ENCODE measurements at places on chromosomes 16 and 17. TPM values are rescaled to one million over a fixed set of nuclear protein-coding genes. Genes with fewer than 3 reads are reported as not detected.

CNGB1 gene
- total RNA-seq, result not detected

DNA sequence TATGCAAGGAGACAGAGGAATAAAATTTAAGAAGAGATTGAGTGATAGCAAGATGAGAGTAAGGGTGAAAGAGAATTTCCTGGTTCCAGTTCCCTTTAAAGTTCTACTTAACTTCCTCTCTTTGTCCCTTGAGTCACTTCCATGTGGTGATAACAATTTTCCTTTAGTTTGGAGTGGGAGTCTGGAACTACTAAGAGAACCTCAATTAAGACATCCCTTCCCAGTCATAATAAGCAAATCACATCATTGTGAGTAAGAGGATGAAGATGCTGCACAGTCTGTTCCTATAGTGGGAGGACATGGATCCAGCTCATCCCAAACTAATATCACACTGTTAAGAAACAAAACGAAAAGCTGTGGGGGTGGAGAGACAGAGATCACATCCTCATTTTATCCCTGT, 24.4 kb downstream of the TBX21 start:
- no peak overlapping the region for H3K4me3 ChIP-seq
- H3K27ac ChIP-seq, result no peak overlapping the region
- peaks cover 13% of the 10 kb centered on the region for H3K27me3 ChIP-seq
- no peak for DNase-seq
- H3K36me3 ChIP-seq, result no peaks in the 10 kb centered on the region

ELMO3 gene
- total RNA-seq, result 0.28 TPM

ZPBP2 gene
- total RNA-seq, result not detected

DNA sequence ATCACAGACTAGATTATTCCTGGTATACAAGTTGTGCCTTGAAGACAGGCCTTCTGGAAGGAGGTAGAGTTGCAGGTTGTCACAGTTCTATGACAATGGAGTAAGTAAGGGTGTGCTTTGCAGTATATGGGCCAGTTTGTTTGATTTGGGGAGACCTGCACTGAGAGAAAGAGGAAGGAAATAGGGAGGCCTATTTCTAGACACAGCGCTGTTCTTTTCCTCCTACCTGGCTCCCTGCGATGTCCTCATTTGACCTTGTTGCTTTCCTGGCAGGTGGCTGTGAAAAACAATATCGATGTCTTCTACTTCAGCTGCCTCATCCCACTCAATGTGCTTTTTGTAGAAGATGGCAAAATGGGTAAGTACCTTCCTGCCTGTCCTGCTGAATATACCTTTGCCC, 22.5 kb upstream of the RASL10B start:
- peaks cover 17% of the 10 kb centered on the region for H3K36me3 ChIP-seq
- H3K4me3 ChIP-seq, result no peak overlapping the region
- H3K27ac ChIP-seq, result no peak overlapping the region
- no peaks in the 10 kb centered on the region for H3K27me3 ChIP-seq
- peaks cover 2% of the 10 kb centered on the region for H3K4me1 ChIP-seq

AATK gene
- not detected for total RNA-seq

CLEC16A gene
- total RNA-seq, result 16.5 TPM

DNA sequence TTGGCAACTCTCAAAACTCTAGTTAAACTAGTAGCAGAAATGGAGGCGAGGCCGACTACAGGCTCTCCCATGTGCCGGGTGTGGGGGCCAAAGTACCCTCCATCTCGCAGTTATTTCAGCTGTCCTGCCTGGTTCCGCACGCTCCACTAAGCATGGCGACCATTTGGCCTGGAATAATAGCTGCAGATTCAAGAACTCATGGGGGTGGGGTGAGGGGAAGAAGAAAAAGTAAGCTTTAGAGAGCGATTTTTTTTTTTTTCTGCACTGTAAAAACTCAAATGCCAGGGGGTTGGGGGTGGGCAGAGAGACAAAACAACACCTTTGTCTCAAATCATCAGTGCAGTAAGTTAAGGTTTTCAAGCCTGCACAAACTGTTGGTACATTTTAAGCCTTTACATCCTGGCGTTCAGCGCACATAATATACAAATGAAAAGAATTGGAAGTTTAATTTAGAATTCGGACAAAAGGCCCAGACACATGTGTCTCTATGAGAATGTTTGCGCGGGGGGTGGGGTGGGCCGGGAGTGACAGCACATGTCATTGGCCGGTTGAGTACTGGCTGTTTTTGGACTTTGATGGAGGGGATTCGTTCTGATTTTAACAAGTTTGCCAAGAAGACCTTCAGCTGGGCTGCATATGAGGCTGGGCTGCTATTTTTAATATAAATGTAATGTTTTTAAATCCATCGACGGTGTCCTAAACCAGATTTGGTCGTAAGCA, 694.7 kb upstream of the SALL1 start:
- no peaks in the 10 kb centered on the region for H3K4me1 ChIP-seq
- no peak overlapping the region for H3K4me3 ChIP-seq
- H3K27ac ChIP-seq, result no peak overlapping the region
- H3K27me3 ChIP-seq, result no peaks in the 10 kb centered on the region
- DNase-seq, result no peak

- no peak overlapping the region for H3K4me3 ChIP-seq
- no peak for DNase-seq
- no peaks in the 10 kb centered on the region for H3K4me1 ChIP-seq
- peaks cover 29% of the 10 kb centered on the region for H3K36me3 ChIP-seq
- H3K27me3 ChIP-seq, result no peaks in the 10 kb centered on the region
- H3K27ac ChIP-seq, result no peak overlapping the region
Measured at GRCh38 chr17:29628644-29629043, 5.9 kb upstream of the CORO6 start.

- H3K27me3 ChIP-seq, result peaks cover 6% of the 10 kb centered on the region
- H3K36me3 ChIP-seq, result no peaks in the 10 kb centered on the region
- H3K4me3 ChIP-seq, result no peak overlapping the region
- no peak overlapping the region for H3K27ac ChIP-seq
- peaks cover 16% of the 10 kb centered on the region for H3K4me1 ChIP-seq
- no peak for DNase-seq
Measured at GRCh38 chr17:32503251-32504165, 16.7 kb downstream of the CDK5R1 start.

- no peak overlapping the region for H3K4me3 ChIP-seq
- no peaks in the 10 kb centered on the region for H3K36me3 ChIP-seq
- no peak for DNase-seq
- no peak overlapping the region for H3K27ac ChIP-seq
- H3K4me1 ChIP-seq, result no peaks in the 10 kb centered on the region
Measured at GRCh38 chr17:71881041-71881440, 239.8 kb upstream of the SOX9 start.

DNA sequence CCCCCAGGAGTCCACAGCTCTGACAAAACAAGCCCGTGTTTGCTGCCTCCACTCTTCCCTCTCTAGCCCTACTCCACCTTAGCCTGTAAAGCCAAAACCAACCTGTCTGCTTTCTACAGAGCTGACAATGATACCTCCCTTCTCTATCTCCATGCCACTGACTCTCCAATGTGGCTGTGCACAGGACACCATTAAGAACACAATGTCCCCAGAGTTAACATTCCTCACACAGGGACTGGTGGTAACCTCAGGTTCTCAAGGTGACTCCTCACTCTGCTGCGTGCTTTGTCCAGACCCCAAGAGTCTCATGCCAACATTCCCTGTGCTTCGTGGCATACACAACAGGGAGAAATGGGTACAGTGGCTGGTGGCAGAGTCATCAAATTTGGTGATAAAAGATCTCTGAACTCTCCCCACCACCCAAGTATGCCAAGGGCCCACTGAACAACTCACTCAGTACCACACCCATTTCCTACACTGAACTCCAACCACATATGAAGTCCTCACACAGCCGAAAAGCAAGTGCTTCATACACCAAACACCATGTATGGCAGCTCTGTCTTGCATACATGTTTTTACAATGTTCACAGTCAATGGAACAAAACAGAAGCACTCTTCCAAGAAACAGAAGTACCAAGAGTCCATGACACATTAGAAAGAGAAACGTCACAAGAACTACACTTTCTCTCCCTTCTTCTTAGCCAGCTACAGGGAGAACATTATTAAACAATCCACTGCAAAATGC, 21.1 kb downstream of the CSNK2A2 start:
- H3K4me1 ChIP-seq, result no peaks in the 10 kb centered on the region
- no peak overlapping the region for H3K4me3 ChIP-seq
- no peak overlapping the region for H3K27ac ChIP-seq
- no peaks in the 10 kb centered on the region for H3K27me3 ChIP-seq
- peaks cover 32% of the 10 kb centered on the region for H3K36me3 ChIP-seq

- no peaks in the 10 kb centered on the region for H3K36me3 ChIP-seq
- H3K27me3 ChIP-seq, result peaks cover 2% of the 10 kb centered on the region
- no peak overlapping the region for H3K4me3 ChIP-seq
- H3K27ac ChIP-seq, result no peak overlapping the region
- no peak for DNase-seq
Measured at GRCh38 chr17:33204156-33204555, 88.9 kb downstream of the ASIC2 start.

SPDYE4 gene
- not detected for total RNA-seq

RASL10B gene
- 3.6 TPM for total RNA-seq

- no peak for DNase-seq
- peaks cover 14% of the 10 kb centered on the region for H3K27me3 ChIP-seq
- no peak overlapping the region for H3K27ac ChIP-seq
- no peaks in the 10 kb centered on the region for H3K4me1 ChIP-seq
Measured at GRCh38 chr16:48112600-48112999, 43.2 kb downstream of the ABCC12 start.

GRCh38 chr16:73356401-73357079, 308.6 kb upstream of the ZFHX3 start:
- no peaks in the 10 kb centered on the region for H3K36me3 ChIP-seq
- H3K4me1 ChIP-seq, result no peaks in the 10 kb centered on the region
- H3K27ac ChIP-seq, result no peak overlapping the region
- H3K4me3 ChIP-seq, result no peak overlapping the region
